ENCODE measurements at places on chromosomes 5 and 9. TPM values are rescaled to one million over a fixed set of nuclear protein-coding genes. Genes with fewer than 3 reads are reported as not detected.

GRCh38 chr5:133889271-133889905 lies 79.0 kb downstream of the C5orf15 start:
- DNase-seq: no peak

DNA sequence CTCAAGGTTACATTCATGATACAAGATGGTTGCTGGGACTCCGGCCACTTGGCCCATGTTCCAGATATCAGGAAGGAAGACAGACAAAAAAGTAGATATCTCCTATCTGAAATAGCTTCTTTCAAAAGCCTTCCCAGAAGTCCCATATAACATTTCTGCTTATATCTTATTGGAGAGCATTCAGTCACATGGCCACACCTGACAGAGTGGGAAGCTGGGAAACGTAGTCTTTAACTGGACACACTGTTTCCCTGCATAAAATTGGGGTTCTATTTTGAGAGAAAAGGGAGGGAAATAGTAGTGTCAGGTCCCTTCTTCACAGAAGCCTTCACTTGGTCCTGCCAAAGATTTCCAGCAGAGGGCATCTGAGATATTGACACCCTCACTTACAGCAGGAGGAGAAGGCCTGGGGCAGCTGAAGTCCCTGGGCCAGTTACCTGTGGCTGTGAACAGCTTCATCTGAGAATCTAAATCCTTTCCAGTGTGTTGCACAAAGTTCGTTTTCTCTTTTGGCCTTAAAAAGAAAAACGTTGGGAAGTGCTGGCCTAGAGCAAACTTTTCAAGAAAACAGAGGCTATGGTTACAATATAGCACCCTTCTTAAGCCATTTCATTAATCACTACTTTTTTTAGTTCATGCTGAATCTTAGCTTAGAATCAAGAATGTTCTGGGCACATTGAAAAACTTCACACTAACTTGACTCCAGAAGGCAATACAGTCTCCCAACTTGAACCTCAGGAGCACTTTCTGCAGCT lies 33.5 kb downstream of the SPEF2 start:
- no peak for DNase-seq

DNA sequence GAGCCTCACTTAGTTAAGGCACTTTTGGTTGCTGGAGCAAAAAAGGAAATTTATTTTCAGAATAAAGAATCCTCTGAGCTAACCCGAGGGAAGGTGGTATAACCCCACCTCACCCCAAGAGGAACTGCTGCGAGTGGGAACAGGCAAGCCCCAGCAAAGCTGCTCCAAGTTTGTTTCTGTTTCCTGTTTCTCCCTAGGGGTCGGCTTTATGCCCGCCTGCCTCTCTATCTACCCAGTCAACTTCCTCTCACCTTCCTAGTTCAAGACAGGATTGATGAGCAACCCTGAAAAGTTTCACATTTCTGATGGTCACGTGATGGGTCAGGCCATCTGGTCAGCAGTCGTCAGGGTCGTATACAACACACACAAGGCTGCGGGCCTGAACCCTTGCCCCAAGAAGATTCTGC lies 31.1 kb downstream of the TRIO start:
- DNase-seq: no peak

DNA sequence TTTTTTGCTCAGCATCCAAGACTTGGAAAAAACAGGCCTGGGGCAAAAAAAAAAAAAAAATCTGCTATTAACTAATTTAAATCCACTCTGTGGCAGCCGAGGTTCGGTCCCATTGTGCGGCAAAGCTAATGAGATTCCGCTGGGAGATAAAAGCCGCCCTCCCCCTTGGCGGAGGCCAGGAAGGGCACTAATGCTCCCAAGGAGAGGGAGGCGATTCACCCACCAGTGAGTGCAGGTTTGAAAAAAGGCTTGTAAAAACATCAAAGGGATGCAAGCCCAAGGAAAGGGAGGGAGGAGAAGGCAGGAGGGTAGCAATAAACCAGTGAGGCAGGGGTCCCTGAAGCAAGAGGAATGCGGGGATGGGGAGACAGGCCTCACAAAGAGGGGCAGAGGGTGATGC lies 129.5 kb upstream of the RAPGEF1 start:
- DNase-seq: no peak

Gene PDE6A
- polyA plus RNA-seq: 0.10 TPM

DNA sequence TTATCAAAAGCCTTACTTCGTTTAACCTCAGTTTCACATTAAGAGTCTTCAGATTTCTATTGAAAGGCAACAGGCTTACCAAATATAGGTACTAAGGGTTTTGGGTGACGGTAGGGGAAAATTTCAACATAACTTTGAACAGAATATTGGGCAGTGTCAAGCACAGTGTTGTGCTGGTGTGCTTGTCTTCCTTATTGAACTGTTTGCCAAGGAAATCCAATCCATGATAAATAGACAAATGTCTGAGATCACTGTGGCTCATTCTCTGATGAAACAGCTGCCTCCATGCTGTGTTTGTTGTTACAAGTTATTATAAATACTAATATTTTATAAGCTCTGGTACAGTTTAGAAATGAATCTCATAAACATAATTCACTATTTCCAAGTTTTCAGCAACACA lies 730.1 kb downstream of the NR2F1-AS1 start:
- DNase-seq: no peak

- no peak for DNase-seq
Measured at GRCh38 chr5:52838326-52839015, 50.8 kb downstream of the ITGA1 start.

Gene DCTN4
- 60.9 TPM for polyA plus RNA-seq

GRCh38 chr5:17218353-17219005 lies 1.0 kb downstream of the BASP1 start:
- peak; percentile 15 for DNase-seq
